ENCODE measurements at places on chromosomes 13 and 19. TPM values are rescaled to one million over a fixed set of nuclear protein-coding genes. Genes with fewer than 3 reads are reported as not detected.

- H3K27me3 ChIP-seq: no peaks in the 10 kb centered on the region
- peak overlapping the region; percentile 99 for H3K27ac ChIP-seq
- DNase-seq: peak; percentile 95
- peak overlapping the region; percentile 59 for H3K4me3 ChIP-seq
- peaks cover 51% of the 10 kb centered on the region for H3K4me1 ChIP-seq
Observed at GRCh38 chr19:1102407-1103131, 1.2 kb upstream of the GPX4 start.

GRCh38 chr19:1455002-1455335, 5.0 kb downstream of the APC2 start:
- H3K27ac ChIP-seq: no peak overlapping the region
- no peak overlapping the region for H3K4me3 ChIP-seq
- no peaks in the 10 kb centered on the region for H3K36me3 ChIP-seq
- peaks cover 40% of the 10 kb centered on the region for H3K27me3 ChIP-seq

- H3K36me3 ChIP-seq: no peaks in the 10 kb centered on the region
- DNase-seq: no peak
- no peaks in the 10 kb centered on the region for H3K27me3 ChIP-seq
- no peak overlapping the region for H3K27ac ChIP-seq
Observed at GRCh38 chr13:24249624-24250023, 59.8 kb upstream of the C1QTNF9 start.

Gene CACNG8
- 0.32 TPM for total RNA-seq

Gene ANKRD24
- not detected for total RNA-seq

Gene U2AF2
- 221 TPM for total RNA-seq

Gene CRX
- not detected for total RNA-seq

Data from ascending aorta (tissue), 2 donors.